ENCODE measurements at places on chromosomes 12 and 14.

DNA sequence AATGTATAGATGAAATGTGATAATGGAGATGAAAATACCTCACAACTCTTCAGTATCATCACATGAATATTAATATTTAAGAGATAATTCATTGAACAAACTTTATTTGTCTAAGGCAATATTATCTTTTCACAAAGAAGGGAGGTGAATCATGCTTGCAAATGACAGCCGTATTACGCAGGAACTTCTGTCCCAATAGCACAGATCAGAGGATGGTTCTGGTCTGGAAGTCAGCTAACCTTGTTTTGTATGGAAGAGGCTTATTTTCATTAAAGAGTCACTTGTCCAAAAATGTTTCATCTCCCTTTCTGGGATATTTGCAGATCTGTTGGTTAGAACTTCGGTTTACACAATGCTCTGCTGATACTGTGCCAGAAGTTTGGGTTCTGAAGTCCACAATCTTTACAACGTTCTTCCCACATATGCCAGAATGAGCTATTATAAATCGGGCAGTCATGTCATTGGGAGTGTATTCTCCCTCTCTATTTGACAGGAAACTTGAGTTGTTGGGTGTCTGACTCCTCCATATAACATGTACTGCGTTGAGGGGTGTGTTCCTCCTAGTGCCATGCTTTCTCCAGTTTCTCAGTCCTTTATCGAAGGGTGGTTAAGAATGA is 29.8 kb downstream of the YY1 start:
- no peak for DNase-seq

DNA sequence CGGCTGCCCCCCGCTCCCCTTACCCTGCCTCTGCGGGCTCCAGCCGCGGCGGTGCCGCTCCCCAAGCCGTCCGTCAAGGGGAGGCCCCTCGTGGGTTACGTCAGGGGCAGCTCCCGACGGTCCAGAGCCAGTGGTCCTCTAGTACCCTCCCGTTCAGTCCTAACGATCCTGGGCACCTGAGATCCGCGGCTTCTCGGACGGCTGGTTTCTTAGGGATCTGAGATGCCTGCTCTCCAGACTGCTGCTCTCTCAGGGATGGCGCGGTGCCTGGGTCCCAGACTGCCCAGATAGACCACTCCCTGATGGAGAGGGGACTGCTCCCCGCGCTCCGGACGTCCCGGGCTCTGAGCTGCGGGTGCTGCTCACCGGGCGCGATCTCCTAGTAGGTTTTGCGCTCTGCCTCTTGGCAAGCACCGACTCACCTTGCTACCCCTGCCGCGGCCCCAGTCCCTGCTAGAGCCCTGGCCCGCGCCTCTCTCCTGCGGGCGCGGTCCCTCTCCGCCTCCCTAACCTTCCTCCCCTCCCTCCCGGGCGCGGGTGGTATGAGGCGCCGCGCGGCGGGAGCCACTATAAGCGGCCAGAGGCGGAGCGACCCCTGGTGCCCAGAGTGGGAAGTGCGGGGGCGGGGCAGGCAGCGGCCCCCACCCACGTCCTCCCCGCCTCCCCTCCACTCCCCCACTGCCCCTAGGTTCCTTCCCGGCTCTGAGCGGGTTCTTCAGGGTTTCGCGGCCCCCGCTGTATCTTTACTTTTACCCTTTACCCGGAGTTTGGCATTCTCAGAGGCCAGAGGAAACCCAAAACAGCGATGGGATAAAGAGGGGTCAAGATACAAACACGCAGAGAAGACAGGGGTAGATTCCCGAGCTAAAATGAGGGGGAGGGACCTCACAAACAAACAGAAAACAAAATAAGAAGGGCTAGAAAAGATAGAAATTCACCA is at the start of gene C1QL4:
Gene C1QL4 (minus strand): TSS at position 544 of the 940 bp plus-strand sequence. CDS start 711 bp downstream, outside the sequence.
- DNase-seq: peak; percentile 91

DNA sequence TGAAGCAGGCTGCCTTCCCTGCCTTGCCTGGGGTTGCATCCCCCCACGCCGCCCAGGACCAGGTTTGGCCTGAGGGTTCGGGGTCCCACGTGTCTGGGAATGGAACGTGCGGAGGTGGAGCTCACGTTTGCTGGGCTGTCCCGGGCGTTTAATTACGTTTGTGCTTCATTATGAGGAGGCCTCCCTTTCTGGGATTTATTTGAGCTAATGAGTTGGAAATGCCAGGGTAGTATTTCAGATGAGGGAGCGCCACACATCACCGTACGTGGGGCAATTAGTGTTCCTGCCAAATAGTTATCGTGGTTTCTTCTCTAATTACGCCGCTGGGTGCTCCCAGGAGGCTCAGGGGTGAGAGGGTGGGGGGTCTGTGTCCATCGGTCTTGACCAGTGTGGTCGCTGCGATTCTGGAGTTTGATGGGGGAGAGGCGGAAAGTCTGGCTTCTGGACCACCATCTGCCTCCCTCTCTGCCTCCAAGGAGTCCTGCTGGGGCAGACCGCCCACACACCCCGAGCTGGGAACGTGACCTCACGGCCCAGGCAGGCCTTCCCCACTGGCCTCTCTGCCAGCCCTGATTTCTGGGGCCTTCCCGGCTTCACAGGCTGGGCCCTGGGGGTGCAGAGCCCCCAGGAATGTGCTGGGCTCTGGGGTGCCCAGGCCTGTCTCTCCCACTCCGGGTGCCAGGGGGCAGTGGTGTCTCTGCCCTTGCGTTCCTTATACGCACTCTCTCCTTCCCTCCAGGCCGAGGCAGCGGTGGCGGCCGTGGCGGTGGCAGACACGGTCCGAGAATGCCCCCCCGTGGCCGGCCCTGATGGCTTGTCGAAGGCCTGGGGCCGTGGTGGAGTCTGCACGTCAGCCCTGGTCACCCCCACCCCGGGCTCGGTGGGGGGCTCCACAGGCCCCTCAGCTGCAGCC is 18.9 kb downstream of the KIF26A start:
- no peak for DNase-seq

- no peak for DNase-seq
These were observed 8.0 kb downstream of the CHGA start for GRCh38 chr14:92930737-92931602.

GRCh38 chr14:49953196-49953595 is 60.3 kb downstream of the ARF6 start:
- no peak for DNase-seq

DNA sequence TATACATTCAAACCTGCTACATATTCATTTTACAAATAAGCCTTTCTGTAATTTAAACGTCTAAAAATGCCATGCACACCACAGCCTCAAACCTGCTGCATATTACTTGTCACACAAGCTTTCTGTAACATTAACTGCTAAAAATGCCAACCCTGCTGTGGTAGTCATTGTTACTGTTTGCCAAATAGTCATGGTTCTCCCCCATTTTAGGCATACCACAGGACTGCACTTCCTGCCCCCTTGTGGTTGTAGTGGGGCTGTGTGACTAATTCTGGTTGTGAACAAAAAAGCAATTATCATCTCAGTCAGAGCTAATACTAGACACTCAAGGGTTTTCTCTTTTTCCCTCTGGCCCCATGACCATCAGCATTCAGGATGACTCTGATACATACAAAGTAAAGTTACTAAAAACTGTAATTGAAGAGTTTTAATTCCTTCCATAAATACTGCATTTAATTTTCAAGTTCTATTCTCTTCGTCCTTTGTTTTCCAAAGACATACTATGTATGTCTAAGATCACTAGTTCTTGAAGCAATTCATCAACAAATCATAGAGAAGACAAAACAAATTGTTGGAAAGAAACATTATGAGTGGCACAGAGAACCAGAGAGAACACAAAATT is 5.7 kb upstream of the SLC35F4 start:
- no peak for DNase-seq

DNA sequence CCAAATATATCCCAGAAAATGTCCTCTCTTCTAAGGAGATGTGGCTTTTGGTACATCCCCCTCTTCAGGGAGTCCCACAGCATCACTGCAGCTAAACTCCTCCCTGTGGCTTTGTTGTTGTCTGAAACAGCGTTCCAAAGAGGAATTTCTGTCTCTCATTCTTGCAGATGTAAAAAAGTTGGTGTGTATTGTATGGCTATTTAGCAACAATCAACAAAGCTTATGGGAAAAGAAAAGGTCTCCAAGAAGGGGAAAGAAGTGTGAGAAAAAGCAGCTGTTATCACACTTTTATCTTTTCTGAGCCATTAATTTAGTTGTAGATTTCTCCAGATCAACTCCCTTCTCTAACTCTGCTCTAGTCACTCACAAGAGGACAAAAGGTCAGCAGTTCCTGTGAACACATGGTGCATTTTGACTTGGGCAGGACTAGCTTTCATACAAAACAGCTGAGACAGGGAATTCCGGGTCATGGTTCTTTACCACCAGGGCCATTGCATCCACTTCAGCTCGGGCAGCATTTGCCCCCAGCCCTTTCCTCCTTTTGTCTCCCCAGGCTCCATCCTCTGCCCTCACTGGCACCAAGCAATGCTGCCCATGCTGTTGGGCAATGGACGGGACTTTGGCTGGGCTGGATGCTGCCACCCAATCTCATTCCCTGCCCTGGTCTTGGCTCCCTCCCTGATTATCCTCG is 184.7 kb downstream of the TMX1 start:
- DNase-seq: no peak
